ENCODE measurements at places on chromosomes 12 and 14. TPM values are rescaled to one million over a fixed set of nuclear protein-coding genes. Genes with fewer than 3 reads are reported as not detected.

BIN2 gene
- 8.4 TPM for polyA plus RNA-seq

NEUROD4 gene
- not detected for polyA plus RNA-seq

PRKD1 gene
- 5.4 TPM for polyA plus RNA-seq

TPPP2 gene
- polyA plus RNA-seq, result not detected

Data from adipose tissue (tissue), 3 donors.